ENCODE measurements at places on chromosomes 7 and 10.
A peak's percentile ranks its signal among the peaks of the same experiment; 100 is the strongest.

DNA sequence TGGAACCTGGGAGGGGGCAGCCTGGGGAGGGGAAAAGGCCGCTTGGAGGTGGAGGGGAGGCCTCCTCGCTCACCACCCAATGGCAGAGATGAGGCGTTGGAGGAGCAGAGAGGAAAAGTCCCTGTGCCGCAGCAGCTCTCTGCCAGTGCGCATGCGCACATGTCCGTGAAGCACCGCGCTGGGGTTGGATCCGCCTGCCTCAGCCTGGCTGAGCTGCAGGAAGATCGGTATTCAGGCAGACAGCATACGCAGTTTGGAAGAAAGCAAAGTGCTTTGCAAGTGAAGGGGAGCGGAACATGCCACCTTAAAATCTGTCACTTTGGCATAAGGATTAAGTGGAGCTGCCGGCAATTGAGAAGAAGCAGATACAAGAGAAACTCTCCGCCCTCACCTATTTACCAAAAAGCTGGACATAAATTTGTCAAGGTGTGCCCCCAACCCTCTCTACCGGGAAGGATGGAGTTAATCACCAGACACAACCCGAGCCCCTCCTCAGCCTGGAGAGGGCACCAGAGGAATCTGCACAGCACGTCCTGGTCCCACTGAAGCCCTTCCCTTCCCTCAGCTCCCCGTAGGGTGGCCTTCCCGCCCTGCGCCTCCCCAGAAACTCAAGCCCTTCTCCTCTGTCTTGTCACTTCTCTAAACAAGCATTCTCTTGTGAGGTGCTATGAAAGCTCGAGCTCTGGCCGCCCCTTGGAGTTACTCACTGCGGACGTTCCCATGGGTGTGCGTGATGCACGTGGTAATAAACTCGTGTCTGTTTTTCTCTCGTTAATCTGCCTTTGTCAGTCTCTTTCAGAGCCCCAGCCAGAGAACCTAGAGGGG is 32.2 kb upstream of the TMEM72 start:
- DNase-seq = peak; percentile 56

DNA sequence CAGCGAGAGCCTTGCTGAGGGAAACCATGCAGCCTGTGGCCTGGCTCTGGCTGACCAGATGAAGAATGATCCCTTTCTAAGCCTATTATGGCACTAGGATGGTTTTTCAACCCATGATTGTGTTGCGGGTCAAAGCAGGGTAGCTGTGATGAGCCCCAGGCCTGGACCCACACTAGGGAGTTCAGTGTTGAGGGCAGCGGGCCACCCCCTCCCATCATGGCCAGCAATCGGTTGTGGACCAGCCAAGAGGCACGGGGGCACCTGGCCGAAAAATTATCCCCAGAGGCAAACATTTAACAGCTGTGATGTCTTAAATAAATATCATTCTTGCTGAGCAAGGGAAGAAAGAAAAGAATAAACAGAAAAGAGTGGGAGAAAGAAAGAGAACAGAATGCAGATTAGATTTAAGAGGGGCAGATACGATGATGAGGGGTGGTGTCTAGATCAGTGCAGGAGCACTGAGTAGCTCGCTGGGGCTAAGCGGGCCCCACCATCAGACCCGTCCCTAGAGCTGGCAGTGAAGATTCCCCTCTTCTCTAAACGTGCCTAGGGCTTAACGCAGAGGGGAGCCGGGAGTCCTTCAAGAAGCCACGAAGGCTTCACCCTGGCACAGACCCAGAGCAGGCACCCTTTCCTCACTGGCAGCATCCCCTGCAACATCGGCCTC is 82.7 kb downstream of the SLC37A3 start:
- DNase-seq = no peak

- no peak for DNase-seq
Measured at GRCh38 chr10:30494558-30494957, 60.6 kb downstream of the MAP3K8 start.

DNA sequence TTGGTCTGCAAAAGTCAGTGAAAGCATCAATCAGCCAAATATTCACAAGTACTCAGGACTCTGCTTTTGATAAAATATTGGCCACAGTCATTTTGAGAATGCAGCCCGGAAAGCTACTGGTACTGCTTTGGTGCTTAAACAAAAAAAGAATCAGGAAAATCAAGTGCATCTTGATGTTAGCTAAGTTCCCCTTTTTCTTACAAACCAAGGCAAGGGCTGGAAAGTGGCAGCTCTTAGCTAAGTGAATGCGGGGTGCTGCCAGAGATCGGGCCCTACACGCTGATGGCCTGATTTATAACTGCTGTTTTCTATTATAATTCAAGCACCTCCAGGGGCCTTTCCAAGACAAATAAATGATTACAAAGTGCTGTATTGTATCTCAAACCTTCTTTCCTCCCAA is 136.8 kb upstream of the MGMT start:
- no peak for DNase-seq

DNA sequence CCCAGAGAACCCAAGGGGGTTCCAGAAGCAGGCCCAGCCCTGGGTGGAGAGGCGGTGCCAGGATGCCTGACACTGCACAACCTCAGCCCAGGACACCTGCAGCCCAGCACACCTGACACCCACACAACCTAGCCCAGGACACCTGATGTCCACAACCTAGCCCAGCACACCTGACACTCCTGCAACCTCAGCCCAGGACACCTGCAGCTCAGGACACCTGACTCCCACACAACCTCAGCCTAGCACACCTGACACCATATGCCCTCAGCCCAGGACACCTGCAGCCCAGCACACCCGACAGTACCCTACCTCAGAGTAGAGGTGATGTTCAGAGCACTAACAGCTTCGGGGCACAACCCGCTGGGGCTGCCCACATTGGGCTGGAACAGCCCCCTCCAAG is 87.3 kb downstream of the PAXIP1 start:
- DNase-seq = no peak

DNA sequence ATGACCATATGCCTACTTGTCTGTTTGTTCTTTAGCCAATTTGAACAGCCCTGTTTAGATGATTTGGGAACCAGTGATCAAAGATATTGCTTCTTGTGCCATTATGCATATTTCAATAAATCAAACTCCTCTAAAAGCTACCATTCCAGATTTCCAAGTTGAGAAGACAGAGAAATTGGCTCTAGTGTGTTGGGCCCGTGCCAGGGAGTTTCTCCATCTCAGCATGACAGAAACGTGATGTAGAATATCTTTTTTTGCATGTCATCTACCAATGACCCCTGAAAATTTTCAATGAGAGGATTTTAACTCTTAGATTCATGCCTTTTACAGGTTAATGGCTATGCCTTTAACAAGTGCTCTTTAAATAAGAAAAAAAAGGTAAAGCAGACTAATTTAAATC is 50.7 kb upstream of the CABCOCO1 start:
- no peak for DNase-seq

DNA sequence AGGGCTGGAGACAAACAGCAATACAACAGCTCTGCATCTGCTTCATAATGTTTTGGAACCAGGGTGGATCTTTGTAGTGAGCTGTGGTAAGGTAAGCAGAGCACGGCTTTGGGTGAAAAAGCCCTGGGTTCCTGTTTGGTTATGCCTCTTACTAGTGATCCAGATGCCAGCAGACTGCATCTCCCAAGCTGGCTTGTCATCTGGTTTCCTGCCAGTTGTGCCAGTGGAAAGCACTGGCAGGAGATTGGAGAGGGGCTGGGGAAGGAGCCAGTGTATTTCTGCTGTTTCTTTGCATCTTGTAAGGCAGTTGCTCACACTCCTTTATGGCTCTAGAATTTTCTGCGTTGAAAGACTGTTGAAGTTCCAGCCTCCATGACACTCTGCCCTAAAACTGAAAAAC is 137.6 kb downstream of the TSPAN12 start:
- DNase-seq = no peak

- DNase-seq = no peak
Measured at GRCh38 chr7:130908345-130909160, 174.5 kb upstream of the KLF14 start.

GRCh38 chr10:120077707-120078492 is 185.4 kb downstream of the SEC23IP start:
- DNase-seq = no peak

- no peak for DNase-seq
Measured at GRCh38 chr7:41573443-41573842, 129.4 kb downstream of the INHBA start.

DNA sequence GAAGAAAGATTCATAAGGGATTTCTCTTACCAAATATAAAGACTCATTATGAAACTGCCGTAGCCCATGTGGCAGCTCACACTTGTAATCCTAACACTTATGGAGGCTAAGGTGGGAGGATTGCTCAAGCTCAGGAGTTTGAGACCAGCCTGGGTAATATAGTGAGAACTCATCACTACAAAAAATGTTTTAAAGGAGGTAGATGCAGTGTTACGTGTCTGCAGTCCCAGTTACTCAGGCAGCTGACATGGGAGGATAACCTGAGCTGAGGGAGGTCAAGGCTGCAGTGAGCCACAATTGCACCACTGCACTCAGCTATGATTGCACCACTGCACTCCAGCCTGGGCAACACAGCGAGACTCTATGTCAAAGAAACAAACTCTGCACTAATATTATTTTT is 18.1 kb upstream of the DNA2 start:
- DNase-seq = no peak

DNA sequence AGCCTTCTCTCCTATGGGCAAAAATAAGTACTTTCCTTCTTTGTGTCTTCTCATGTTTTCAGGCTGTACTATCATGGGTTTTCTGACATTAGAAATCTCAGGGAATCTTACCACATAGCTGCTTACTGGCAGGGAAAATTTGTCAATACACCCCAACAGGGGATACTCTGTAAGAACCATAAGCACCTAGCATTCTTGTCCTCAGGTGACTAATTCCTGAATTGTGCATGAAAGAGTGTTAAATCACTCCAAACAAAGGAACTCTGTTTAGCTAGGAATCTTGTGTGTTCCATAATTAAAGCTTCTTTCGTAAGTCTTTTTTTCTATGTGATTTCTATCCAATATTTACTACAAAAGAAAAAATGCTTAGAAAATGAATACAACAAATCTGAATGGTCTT is 206.7 kb upstream of the POT1 start:
- no peak for DNase-seq

- no peak for DNase-seq
Measured at GRCh38 chr7:31687024-31687748, at the start of gene PPP1R17. Gene PPP1R17 (plus strand): TSS chr7:31687215. CDS start chr7:31692442, 5,227 bp downstream.

DNA sequence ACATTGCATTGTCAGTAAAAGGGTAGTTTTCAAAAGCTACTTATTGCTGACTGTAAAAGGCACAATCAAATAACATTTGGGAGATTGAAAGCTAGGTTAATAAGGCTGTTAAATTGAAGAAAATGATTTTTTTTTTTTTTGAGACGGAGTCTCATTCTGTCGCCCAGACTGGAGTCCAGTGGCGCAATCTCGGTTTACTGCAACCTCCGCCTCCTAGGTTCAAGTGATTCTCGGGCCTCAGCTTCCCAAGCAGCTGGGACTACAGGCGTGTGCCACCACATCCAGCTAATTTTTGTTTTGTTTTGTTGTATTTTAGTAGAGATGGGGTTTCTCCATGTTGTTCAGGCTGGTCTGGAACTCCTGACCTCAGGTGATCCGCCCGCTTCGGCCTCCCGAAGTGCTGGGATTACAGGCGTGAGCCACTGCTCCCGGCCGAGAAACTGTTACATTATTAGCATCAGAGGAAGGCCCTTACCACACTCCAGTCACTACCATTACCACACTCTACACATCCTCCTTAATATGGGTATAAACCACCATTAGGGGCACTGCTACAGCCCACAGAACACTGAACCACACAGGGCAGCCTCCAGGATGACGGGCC is 1.0 kb downstream of the CYP51A1 start:
- no peak for DNase-seq

- no peak for DNase-seq
Measured at GRCh38 chr7:26574476-26574875, 282.8 kb downstream of the SNX10 start.

- no peak for DNase-seq
Measured at GRCh38 chr7:86818903-86819302, 175.2 kb downstream of the GRM3 start.

DNA sequence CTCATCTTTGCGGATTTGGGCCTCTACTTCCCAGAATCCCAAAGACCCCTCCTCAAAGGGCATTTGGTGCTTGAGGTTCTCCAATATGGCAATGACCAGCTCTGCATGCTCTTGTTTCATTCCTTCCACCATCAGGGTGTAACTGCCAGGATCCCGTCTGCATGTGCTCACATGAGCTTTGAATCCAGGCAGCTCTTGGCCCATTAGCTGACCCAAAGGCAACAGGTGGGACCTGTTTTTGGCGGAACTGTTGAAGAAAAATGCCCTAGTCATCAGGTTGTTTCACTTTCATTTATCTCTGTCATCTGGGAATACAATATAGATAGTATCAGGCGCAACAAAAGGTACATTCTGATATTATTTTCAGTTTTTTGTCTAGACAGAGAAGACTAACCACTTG is 159.1 kb upstream of the TCF7L2 start:
- DNase-seq = no peak

DNA sequence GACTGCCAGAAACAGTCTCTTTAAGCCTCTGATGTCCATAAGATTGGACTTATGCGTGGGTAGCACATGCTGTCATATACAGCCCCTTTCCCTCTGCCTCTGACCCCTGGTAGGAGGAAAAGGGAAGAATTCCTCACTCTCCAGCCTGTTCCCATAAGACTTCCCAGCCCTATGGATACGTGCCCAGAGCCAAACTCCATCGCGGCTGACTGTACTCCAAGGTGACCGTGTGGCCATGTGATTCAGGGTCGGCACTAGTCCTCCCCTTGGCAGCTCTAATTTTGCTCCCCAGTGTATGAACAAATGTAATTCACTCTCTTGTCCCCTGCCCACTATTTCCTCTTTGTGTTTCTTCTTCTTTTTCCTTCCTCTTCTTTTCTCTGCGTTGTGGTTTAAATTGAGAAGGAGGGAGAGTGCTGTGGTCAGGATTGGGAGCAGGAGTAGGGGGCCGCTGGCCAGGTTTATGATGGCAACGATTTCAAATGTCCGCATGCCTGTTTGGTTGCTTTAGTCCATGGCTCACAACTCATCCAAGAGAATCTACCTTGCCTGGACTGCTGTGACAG is 43.8 kb downstream of the PRLHR start:
- no peak for DNase-seq

DNA sequence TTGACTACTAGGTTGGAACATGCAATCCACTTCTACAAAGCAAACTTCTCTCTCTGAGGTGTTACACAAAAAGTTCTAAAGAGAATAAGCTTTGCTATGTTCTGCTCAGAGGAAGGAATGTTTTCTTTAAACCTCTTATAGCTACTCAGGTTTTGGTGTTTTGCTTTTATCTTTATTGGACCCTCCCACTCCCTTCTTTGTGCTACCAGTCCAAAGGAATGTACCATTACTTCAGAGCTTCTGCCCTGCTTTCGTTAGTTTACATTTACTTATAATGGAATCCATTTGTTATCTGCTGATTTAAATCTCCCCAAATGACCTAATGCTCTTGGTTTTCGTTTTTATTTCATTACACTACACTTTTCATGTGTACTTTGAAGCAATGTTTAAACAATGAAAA is 154.9 kb downstream of the ATE1 start:
- DNase-seq = no peak

GRCh38 chr7:24587853-24588252 is 14.6 kb downstream of the PALS2 start:
- DNase-seq = no peak

GRCh38 chr10:3136336-3136735 is 36.2 kb downstream of the PITRM1 start:
- DNase-seq = no peak
